IPS DF 6.9 (cell line): ENCODE measurements at places on chromosomes 12 and 14.

- no peak for DNase-seq
These were observed 984.8 kb downstream of the TMEM121 start for GRCh38 chr14:106511006-106511799.

GRCh38 chr12:53232646-53233461 is 845 bp upstream of the RARG start:
- no peak for DNase-seq

DNA sequence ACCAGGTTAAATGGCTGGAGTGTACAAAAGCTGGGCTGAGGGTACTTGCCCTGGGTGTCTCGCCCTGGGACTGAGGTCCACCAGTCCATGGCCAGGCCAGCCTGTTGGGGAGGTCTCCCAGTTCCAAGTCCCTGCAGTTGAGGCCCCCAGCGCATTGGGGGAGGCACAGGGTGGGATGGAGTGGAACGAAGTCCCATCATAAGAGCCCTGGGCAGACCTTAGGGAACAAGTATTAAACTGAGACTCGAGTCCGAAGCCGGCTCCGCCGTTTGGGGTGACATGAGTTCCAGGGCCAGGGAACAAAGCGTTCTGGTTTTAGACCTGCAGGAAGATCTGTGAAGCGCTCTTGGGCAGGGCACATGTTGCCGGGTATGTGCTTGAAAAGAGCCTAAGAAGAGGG is 84.7 kb downstream of the ALG10 start:
- DNase-seq = no peak

- no peak for DNase-seq
These were observed 130.8 kb downstream of the PHLDA1 start for GRCh38 chr12:75900781-75901254.

GRCh38 chr12:129791396-129791795 is 112.4 kb downstream of the TMEM132D start:
- no peak for DNase-seq

DNA sequence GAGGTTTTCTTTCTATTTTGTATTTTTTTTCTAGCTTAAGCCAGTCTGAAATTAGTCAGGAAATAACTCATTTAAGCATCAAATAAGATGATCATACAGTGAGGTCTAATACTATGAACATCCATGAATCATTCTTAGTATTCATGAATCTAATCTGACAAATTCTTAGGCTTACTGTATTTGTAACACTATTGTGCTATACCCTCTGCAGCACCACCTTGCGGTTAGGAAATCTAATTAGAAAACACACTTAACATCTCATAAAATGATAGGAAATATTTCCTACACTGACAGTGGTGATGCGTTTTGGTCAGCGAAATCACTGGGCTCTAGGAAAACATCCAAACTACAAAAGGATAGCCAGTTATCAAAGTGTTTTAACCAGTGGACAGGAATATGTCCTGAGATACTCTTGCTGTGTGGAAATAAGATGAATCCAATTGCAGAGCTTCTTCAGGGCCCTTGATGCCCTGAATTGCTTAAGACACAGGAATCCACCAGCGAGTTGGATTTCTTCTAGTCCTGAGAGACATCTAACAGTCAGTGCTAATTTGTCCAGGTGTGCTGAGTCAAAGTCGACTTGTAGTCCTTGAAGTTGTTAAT is 109.3 kb upstream of the MYF6 start:
- DNase-seq = no peak

GRCh38 chr12:48946205-48946604 is 11.1 kb downstream of the ARF3 start:
- DNase-seq = no peak

DNA sequence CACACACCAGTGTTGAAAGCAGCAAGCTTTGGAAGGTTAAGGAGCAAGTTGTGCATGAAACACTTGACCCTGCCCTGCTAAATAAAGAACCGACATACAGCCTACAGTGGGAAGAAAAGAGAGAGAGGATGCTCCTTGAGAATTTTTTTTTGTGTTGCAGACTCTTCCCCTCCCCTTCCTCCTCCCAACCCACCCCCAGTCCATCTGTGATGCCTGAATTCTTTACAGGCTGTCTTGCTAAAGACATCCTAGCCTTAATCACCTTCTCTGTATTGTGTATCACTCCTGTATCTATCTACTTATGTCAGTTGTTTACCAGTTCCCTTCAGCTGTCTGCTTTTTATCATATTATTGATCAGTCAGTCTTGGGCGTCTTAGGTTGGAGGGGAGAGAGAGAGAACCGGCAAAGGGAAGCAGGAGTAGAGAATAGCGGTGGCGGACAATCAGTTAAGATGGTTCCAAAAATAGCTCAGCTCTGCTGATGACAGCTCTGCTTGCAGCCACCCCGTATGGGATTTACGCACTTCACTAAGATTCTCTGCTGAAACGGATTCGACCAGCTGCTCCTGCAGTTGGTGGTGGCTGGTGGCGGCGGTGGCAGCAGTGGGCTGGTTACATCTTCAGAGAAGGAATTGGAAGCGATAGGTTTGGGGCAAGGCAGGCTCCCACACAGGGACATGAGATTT is 664.7 kb downstream of the NRXN3 start:
- DNase-seq = no peak

DNA sequence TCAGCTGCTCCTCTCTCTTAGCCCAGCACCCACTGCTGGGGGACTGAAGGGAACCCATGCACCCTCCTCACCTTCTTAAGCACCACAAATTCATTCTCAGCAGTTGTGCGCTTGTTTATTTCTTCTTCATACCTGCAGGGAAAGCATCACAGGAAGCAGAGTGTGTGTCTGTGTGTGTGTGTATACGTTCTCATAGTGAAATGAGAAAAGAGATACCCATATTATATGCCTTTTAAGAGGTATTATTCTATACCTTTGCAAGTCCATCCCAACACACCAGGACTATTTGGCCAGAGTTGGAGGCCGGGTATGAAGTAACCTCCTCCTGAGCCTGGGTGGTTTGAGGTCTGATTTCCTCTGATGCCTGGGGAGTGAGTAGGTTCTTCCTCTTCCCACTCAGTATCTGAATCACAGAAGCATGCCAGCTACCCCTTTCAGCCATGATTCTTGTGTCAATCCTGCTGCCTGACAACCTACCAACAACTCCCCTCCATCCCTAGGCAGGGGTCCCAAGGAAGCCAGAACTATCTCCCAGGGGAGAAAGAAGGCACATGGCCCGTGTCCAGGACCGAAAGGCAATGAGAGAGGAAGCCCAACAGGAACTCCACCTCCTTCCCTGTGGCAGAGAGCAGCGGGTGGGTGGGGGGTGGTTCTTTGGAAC is 3.0 kb downstream of the KRT73 start:
- DNase-seq = no peak

GRCh38 chr12:39033782-39034181 is 128.4 kb upstream of the CPNE8 start:
- no peak for DNase-seq

DNA sequence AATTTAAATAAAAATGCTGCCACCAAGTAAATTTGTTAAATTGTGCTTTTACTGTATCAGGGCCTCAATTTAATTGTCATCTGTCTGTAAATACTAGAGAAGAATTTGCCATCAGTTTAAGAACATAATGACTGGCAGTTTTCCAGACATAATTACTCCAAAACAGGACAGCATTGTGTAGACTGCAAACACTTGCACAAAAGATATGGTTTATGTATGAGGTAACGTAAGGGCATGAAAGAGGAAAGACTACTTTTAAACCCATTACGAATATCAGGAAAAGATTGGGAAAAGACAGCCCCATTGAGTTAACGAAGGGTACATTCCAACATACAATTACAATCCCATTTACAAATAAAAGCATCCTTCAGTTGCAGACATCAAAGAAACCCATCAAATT is 59.8 kb upstream of the KRR1 start:
- DNase-seq = no peak

DNA sequence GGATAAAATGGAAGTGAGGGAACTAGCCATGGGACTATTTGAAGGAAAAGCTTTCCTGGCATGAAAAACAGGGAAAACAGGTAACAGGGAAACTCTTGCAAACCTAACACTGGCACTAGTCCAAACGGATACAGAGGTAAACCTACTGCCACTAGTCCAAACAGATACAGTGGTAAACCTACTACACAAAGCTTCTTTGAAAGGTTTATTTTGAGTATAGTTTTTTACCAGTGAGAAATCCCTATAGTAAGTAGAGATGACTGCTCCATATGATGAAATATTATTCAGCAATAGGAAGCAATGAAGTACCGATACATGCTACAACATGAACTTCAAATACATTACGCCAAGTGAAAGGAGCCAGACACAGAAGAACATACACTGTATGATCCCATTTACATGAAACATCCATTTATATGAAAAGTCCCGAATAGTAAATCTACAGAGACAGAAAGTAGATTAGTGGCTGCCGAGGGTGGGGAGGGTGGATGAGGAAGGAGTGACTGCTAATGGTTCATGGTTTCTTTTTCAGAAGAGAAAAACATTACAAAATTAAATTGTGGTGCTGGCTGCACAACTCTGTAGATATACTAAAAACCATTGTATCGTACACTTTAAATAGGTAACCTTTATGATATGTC is 25.5 kb downstream of the SPTLC2 start:
- DNase-seq = no peak

DNA sequence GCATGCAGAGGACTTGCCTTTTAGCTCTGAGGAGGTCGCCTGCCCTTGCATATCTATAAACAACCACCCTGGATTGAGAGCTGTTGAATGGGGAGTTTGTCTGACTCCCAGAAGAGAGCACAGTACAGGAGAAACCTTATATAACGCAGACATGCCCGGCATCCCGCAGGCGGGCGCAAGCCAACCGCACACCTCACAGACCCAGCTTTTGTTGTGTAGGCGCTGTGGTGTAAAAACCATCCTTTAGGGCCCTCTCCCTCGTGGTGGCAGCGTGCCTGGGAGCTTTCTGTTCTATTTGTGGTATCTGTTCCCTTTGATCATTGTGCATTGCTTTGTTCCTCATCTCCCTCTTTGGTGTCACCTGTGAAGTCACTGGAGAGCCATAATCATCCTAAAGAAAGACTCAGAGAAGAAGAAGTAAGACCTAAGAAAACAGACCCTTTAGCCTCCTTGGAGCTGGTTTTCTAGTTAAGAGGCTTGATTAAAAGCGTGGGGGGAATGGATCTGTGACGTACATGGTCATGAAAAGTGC is 77.7 kb downstream of the ETV6 start:
- DNase-seq = no peak

DNA sequence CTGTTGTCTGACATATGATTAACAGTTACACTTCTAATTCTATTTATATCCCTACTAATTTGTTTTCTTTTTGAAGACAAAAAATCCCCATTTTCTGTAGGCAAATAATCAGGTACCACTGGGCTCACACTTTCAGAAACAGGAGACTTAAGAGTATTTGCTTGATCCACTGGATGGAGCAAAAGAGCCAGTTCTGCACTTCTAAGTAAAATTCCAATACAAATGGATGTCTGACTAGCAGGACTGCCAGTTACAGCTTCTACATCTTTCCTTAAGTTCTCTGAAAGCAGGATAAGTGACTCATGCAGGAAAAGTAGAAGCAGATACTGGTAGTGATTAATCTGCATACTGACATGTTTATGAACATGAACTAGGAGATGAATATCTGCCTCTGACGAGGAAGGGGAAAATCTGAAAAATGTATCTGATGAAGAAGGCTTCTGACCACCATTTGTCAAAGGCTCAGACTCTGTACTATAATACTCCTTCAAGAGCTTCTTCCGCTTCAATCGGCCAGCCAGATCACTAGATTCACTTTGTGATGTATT is 73.8 kb upstream of the ANKS1B start:
- no peak for DNase-seq

DNA sequence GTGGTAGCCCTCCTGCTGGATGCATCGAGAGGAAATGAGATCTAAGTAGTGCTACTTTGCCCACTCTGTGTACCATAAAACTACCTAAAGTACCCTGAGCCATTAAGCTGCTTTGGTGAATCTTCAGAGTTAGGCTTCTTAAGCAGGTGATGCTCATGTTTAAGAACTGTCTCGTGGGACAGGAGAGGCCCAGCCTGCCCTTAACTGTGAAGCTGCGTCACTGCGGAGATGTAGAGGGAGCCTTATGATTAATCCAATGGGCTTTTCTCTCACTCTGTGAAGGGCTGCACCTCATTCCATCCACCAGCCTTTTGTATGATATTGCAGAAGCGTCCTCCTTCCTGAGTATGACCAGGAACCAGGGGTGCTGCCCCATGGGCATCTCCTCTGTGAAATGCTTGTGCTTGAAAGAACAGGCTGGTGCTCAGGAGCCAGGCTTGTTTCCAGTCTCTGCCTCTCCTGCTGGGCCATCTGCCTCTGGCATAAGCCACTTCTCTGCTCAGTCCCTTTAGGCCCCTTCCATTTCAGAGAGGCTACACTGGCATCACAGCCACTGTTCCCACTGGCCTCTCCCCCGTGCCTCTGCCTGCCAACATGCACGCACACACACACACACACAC is 6.8 kb upstream of the CCDC177 start:
- no peak for DNase-seq

DNA sequence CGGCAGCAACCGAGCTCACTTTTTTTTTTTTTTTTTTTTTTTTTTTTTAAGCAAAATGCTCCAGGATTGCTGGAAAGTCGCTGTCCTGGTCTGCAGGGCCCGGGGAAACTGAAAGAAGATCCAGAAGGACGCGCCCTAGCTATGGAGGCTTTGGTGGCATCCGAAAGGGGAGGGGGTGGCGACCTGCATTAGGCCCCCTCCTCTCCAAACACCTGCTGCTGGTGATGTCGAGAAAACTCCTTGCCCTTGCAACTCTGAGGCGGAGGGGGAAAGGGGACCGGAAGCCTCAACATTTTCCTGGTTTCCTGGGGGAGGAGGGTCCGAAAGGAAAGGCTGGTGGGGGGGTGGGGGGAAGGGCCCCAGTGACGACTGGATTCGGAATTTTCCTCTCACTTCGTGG is 421.1 kb downstream of the VRK1 start:
- DNase-seq = no peak
